T follicular helper cell (primary cell): ENCODE measurements at places on chromosomes 4 and X.

GRCh38 chrX:124555036-124555595, 208.8 kb downstream of the SH2D1A start:
- DNase-seq: no peak

DNA sequence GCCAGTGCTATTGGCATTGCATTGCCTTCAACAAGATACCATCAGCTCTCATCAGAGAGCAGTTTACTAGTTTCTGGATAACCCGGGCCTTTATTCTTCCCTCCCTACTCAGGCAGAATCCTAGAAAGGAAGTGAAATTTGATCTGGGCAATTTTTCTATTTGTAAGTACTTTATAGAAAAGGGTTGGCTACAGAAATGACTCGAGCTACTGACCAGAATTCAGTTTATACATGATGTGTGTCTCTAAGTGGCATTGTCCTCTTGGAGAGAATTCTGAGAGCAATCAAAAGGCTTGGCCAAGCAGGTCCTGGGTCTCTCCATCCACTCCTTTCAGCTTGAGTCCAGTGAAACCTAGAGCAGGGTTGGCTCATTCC, 192.7 kb upstream of the LEF1 start:
- no peak for DNase-seq

GRCh38 chrX:102345916-102346315, 93.9 kb downstream of the NXF2B start:
- peak; percentile 55 for DNase-seq

DNA sequence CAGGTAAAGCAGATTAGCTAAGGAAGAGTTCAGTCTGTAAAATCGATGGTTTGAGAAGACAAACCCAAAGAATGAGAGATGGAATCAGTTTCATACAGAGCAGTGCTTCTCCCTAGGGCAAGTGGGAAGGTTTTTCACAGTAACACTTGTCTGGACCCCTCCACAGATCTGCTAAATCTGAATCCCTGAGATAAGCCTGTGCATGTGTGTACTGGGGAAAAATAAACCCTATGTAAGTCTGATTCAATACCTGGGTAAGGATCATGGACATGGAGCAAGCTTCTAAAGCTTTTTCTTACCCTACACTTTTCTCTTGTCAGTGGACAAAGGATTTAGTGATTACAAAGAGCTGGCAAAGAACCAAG, 13.6 kb downstream of the ELOVL6 start:
- DNase-seq: no peak

GRCh38 chrX:41596596-41596995, 92.2 kb upstream of the GPR34 start:
- no peak for DNase-seq
